ENCODE measurements at places on chromosomes 13 and 19. TPM values are rescaled to one million over a fixed set of nuclear protein-coding genes. Genes with fewer than 3 reads are reported as not detected.

The SOX1 gene
- not detected for total RNA-seq

The IGFL1 gene
- total RNA-seq = not detected

The VSTM1 gene
- not detected for total RNA-seq

The LRRC4B gene
- total RNA-seq = not detected

The TARM1 gene
- not detected for total RNA-seq

Measured in naive thymus-derived CD4-positive, alpha-beta T cell (primary cell).